ENCODE measurements at places on chromosomes 12 and 14.

GRCh38 chr12:32671930-32672780, 6.9 kb upstream of the DNM1L start:
- DNase-seq, result no peak

- peak; percentile 48 for DNase-seq
These were observed 25.2 kb upstream of the KRT78 start for GRCh38 chr12:52873832-52874572.

DNA sequence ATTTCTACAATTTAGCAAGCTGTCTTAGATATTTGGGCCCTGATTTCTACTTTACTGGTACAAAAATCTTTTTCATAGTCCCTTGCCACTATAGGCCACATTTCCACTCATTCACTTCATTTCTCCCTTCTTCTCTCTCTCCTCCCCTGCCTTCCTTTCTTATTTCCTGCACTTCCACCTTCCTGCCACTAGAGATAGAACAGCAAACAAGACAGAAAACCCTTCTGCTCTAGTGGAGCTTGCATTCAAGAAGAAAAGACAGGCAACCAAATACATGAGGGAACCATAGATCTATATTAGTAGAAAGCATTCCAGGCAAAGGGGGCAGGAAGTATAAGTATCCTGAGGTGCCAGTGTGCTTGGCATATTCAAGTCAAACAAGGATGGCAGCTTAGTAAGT, 623.5 kb downstream of the FLRT2 start:
- no peak for DNase-seq

- DNase-seq, result no peak
These were observed 625 bp upstream of the ABHD12B start for GRCh38 chr14:50871228-50871627.

- no peak for DNase-seq
These were observed 43.9 kb upstream of the TESC start for GRCh38 chr12:117143008-117143532.

Measured in activated CD8-positive, alpha-beta memory T cell treated with anti-CD3 and anti-CD28 coated beads for 1 hour (primary cell).